ENCODE measurements at places on chromosomes 12 and 14. TPM values are rescaled to one million over a fixed set of nuclear protein-coding genes. Genes with fewer than 3 reads are reported as not detected.

DNA sequence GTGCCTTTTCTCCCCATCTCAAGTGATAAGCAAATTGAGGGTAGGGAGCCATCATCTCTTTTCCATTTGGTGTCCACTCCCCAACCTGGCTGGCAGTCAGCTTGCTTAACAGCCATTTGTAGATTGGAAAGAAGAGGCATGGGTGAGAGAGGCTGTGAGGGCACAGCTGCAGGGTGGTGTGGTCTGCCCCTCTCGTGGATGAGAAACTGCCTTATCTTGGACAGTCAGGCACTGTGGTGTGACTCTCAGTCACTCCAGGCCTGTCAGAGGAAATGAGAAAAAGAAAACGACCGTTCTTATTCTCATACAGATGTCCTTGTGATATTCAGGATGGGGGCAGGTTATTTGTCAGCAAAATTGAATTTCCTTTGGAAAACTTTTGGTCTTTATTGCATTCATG is 65.1 kb upstream of the SRSF5 start:
- DNase-seq, result no peak

- no peak for DNase-seq
These were observed 121.0 kb downstream of the HELB start for GRCh38 chr12:66423266-66423665.

GRCh38 chr12:94208622-94208966 is 60.2 kb downstream of the PLXNC1 start:
- no peak for DNase-seq

DNA sequence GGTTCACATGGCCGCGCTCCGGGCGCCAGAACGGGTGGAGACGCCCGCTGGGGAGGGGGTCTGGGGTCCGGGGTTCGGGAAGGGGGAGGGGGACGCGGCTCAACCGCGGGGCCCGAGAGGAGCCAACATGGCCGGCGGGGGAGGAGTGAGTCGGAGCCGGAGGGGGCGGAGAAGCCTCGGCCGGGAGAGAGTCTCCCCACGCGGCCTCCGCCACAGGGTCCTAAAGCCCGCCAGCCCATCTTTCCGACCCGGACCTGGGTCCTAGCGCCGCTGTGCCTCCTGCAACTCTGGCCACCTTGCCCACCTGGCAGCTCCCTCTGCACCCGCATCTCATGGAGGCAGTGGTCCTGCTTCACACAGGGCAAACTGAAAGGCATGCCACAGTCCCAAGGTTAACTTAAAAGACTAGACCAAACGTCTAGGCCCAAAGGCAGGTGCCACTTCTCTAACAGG is at the start of gene BAZ2A:
TSS of gene BAZ2A (minus strand) at position 147 of the 453 bp plus-strand sequence. CDS start 12,796 bp downstream, outside the sequence.
- peak; percentile 68 for DNase-seq

- peak; percentile 75 for DNase-seq
These were observed 723 bp downstream of the NFATC4 start for GRCh38 chr14:24368562-24369252.

DNA sequence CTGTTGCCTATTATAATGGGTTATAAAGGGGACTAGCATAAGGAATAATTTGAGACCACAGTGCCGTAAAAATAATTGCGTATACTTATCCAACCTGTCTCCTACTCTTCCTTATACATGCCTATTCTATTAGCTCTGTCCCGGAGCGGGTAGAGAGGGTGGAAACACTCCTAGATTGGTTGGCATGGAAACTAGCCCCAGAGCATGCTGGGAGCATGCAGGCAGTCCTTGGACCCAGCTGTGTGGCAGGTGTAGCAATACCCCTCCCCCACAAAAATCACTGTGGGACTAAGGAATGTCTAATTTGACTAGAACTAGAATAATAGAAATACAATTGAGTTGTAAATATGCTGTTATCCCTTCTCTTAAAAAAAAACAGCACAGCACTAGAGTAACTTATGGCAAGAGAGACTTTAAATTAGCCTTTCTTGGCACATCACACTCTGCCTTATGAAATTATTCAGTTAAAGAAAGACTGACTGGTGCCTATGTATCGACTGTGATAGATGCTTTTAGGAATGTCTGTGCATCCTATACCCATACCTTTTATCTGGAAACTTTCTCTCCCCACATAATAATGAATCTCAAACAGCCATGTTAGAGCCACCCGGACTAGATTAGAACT is 244.0 kb upstream of the DAAM1 start:
- DNase-seq, result no peak

GRCh38 chr14:26896447-26896846 is 298.6 kb upstream of the NOVA1 start:
- peak; percentile 90 for DNase-seq

DNA sequence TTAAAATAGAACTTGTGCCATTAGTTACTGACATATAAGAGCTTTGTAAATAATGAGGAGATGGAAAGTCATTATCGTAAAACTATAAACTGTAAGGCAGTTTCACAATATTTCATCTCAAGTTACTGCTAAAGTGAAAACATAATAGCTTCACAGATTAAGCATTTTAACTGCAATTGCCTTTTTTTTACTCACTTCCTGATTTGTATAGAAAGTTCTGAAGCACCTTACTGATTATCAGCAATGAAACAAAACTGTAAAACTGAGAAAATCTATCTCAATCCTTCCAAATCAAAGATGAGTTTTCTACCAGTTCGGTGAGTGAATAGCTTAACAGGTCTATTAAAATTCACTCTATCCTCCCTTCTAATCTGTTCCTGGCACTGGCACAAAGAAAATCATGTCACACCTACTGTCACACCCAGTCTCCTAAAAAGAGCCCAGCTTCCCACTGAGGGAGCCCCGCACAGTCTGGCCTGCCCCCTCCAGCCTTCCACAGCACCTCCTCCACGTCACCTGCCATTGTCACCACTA is 161.4 kb upstream of the ABCD2 start:
- DNase-seq, result no peak

DNA sequence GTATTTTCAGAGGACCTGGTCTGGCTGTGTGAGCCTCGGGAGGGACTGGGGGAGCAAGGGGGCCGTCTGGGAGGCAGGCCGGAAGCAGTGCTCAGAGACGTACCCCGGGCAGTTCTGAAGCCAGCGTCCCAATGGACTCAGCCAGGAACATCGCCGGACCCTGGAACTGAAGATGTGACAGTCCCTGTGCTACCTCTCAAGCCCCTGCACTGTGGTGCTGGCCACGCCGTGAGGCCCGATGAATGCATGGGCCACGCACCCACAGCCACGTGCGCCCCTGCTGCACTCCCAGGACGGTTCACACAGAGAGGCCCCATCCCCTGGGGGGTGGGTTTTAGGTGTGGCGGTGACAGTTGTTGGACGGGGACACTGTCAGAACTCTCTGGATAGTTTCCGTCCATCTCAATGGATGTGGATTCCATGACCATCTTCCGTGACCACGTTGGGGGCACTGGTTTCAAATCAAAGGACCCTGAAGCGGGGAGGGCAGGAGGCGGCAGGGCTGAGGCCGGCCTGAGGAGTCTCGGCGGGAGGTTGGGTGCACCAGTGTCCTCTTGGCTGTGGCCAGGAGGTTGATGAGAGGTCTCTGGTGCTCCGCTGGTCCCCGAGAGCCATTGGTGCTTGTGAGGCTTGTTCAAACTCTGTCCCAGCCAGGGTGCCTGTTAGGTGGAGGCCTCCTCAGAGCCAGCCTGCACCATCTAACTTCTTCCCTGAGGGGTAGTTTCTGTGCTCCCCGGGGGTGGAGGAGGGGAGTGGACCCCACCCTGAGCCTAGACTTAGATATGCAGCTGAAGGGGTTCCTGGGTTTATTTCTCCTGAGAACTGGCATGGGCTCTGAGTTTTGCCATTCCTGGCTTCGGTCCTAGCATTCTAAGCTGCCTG is 36.3 kb upstream of the TSPAN9 start:
- DNase-seq, result no peak

DNA sequence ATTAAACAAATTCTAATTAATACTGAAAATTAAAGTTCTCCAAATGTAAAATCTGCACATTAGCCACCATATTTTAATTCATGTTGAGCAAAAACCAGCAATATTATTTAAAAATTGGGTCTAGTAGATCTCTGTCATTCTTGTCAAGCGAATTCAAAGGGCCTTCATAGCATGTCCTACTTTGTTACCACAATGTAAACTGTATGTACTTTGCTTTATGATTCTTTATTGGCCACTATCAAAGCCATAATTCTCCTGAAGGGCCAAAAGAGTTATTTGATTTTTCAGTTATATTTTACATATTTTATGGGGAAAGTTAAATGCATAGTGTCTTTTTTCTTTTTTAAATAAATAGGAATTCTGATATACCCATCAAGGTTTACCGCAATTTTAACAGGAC is 117.9 kb downstream of the RPS6KA5 start:
- no peak for DNase-seq

DNA sequence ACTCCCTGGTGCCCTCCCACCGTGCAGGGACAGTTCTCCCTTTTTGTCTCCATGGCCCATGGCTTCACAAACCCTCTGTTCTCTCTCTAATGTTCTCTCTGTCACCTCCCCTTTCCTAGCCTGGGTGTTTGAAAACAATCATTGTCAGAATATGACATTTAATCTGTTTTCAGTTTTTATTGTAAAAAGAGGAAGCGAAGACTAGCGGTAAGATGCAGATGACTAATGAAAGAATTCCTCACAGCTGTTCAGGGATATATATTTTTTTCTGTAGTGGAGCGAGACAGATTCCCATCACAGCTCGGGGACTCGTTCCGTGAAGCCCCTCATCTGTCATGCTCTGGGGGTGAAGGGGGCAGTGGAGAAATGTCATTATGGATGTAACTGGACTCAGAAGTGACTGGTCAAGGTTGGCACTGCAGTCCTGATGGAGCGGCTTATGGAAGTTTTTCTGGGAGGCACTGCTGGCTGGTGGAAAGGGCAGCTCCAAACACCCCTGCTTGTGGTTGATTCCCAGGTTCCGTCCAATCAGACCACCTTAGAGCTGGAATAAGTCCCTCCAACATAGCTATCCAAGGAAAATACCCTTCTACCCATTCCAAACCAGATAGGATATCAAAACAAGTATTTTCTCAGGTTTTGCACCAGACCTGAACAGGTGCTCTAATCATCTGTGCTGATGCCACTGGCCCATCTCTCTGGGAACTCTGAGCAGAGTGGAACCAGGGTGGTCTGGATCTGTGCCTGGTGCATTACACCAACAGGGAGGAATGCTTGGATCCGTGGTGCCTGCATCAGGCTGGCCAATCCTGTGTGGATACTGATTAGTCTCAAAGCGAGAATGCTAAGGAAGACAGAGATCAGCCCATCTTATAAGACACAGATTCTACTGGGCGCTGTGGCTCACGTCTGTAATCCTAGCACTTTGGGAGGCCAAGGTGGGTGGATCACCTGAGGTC is 84.7 kb downstream of the GPATCH2L start:
- peak; percentile 5 for DNase-seq

DNA sequence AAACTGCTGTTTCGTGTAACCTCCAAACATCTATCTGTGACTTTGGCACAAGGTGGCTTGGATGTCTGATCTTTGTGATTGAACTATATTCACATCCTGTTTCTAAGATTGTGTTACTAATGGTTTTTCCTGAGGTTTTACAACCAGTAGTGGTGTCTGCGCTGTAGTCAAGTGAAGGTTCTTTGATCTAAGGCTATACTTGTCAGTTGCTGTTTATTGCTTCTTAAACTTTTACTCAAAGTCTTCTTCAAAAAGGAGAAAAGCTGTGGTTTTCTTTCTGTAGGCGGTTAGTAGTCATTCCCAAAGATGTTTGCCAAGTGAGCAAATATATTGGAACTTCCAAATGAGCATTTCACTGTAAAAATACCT is 12.3 kb upstream of the CALM1 start:
- DNase-seq, result peak; percentile 37

DNA sequence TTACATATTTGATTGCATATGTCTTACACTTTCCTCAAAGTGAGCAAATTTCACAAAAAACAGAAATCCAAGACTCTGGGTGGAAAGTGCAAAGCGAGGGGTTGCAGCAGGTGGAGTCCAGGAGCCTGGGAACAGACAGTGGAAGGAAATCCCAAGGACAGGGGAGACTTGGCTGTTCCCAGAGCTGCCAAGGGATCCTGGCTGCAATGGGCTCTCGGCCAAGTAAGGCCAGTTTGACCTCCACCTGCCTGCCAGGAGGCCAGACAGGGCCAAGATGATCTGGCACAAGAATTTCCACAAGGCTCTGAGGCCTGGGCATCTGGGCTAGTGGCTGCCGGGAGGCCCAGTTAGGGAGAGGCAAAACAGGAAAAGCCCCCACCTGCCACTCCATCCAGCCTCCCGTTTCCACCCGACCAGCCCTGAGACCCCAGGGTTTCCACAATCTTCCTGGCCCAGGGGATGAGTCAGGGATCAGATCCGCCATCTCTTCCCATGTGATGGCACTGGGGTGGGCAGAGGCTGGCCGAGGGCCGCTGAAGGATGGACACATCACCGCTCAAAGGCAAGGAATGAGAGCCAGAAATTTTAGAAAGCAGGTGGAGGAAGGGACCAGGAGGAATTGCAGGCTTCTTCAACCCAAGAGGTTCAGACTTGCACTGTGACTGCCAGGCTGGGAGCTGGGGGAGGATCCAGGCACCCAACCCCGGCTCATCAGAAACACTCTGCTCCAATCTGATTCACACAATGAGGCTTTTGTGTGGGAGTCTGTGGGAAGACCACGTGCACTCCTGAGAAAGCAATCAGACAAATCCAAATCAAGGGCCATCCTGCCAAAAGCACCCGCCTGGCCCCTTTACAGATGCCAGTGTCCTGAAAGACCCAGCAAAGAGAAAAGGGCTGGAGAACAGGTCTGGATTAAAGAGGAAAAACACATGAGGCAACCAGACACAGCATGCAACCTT is 16.3 kb downstream of the SCARB1 start:
- DNase-seq, result no peak

DNA sequence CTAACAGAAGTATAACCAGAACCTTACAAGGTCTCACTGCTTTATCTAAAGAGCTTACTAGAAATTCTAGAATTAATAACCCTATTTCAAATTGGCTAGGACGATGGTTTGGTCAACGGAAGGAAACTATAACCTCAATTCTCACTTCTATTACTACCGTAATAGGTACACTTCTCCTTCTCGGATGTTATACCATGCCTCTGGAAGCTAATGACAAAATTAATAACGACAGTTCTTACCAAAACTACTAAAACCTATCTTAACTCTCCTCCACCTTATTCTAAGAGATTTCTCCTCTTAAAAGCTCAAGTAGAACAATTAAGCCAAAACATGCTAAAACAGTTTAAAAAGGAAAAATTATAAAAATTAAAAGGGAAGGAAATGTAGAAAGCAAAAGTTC is 23.7 kb upstream of the UBC start:
- DNase-seq, result peak; percentile 19

GRCh38 chr14:94960285-94961001 is 190.5 kb upstream of the GSC start:
- DNase-seq, result no peak

SETD3 gene
- total RNA-seq, result 189 TPM

POLE2 gene
- 36.2 TPM for total RNA-seq

BRMS1L gene
- 5.6 TPM for total RNA-seq

SIX1 gene
- total RNA-seq, result 4.6 TPM

KRT85 gene
- total RNA-seq, result not detected

STYK1 gene
- total RNA-seq, result not detected

AQP2 gene
- not detected for total RNA-seq

PKP2 gene
- total RNA-seq, result 0.45 TPM

PWP1 gene
- 142 TPM for total RNA-seq

All from fibroblast of the aortic adventitia (primary cell).